ENCODE measurements at places on chromosomes 12 and 14. TPM values are rescaled to one million over a fixed set of nuclear protein-coding genes. Genes with fewer than 3 reads are reported as not detected.

DNA sequence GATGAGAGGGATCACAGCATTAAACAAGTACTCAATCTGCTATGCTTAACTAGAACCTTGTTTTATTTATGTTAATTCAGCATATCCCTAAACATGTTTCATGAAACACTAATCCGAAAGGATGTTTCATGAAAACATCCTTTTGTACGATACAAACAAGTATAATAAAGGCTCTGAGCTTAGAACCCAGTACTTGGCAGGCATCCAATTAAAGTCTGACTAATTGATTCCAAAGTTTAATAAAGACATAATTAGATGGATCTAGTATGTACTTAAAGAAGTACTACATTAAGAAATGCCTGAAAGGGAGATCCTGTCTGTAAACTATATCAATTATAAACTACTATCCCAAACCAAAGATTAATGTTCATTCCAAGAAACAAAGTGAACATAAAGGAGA is 51.8 kb downstream of the SCAF11 start:
- peak; percentile 11 for DNase-seq

- peak; percentile 35 for DNase-seq
Measured at GRCh38 chr14:100651999-100652508, 64.8 kb upstream of the BEGAIN start.

- DNase-seq = no peak
Measured at GRCh38 chr12:24483732-24484131, 465.2 kb downstream of the BCAT1 start.

DNA sequence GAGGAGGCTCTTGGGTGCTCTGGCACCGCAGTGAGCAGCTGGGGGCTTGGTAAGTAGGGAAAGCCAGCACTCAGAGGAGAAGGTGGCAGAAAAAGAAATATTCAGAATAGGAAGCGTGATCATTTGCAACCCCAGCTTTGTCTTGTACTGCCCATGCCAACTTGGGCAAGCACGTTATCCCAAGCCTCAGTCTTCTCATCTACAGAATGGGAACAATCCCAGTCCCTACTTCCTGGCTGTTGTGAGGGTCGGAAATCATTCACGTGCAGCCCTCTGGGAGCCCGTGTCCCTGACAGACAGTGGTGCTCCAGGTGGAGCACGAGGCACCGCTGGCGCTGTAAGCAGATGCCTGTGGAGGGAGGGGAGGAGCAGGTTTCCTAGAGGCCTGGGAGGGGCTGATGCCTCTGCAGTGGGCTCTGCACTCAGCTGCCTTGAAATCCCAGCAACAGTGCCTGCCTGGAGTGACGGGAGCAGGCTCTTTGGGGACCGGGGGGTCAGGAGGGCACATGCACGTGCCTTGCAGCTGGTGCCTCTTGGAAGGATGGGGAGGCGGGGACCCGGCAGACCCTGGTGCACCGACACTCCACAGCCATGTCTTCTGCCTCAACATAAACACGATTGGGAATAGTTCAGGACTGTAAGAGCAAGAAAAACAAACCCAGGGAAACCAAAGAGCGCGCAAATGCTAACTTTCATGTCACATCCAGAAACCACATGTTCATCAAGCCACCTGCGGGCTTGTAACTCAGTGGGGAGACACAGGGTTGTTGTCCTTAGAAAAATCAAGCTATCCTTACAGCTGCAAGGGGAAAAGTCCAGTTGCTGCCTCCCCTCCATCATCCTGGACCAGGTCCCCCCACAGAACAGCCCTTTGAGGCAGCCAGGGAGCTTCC is 86.5 kb upstream of the DIO3 start:
- no peak for DNase-seq

The SERPINA10 gene
- total RNA-seq = not detected

The KRT78 gene
- 0.15 TPM for total RNA-seq

- DNase-seq = peak; percentile 27
Measured at GRCh38 chr12:109783965-109784244, 49.3 kb downstream of the TRPV4 start.

The COX6A1 gene
- 2,042 TPM for total RNA-seq

The ABCC9 gene
- total RNA-seq = 0.23 TPM

DNA sequence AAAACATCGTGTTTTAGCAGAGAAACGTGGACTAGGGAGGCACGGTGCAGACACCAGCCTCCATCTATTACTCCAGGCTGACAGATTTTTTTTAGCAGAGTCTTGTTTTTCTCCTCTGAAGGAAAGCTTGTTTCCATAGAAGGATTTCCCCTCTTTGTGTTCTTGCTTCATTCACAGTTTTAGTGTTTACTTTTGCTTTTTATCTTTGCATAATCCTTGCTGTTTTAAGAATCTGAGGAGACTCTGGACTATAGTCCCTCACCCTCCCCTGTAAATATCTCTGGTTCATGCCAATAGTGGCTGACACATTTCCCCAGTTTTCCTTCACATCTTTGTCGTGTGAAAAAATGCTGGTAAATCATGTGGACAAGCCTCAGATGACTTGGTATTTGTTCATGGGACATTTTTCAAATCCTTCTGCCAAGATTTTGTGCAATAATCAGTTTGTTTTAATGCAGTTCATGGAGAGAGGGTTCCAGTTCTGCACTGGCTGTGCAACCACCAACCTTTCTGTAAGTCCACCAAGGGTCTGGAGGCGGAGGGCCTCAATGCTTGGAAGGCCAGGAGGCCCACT is 39.9 kb upstream of the TMCC3 start:
- DNase-seq = no peak

DNA sequence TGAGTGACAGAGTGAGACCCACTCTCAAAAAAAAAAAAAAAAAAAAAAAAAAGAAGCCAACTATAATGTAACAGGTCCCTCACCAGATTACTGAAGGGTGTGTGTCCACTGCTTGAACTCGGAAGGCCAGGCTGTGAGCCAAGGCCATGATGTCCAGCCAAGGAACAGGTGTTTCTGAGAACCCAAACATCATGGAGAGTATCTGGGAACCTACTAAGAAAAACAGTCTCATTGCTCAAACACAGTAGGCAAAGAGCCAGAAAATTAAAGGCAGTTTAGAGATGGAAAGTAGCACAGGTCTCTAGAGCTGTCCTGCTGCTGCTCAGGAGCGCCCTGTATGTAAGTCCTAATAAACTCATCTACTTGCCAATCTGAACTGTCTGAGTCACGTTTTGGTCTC is 12.5 kb upstream of the MAP4K5 start:
- no peak for DNase-seq

- no peak for DNase-seq
Measured at GRCh38 chr12:4228122-4228580, 45.4 kb upstream of the CCND2 start.

DNA sequence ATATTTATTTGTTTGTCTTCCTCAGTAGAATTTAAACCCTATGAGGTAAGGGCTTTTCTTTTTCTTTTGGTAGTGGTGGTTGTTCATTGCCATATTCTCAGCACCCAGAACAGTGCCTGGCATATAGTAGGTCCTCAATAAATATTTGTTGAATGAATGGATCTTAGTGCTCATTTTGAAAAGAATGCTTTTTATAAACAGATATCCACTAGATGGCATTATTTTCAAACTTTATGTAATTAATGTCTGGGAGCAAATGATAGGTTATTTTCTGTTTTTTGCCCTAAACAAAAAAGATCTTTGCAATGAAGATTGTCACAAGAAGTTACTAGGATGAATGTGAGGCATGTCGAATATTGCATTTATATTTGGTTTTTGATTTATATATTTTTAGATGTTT is 64.1 kb downstream of the RAD51B start:
- DNase-seq = peak; percentile 62

- peak; percentile 14 for DNase-seq
Measured at GRCh38 chr12:101925361-101925760, 48.0 kb downstream of the DRAM1 start.

DNA sequence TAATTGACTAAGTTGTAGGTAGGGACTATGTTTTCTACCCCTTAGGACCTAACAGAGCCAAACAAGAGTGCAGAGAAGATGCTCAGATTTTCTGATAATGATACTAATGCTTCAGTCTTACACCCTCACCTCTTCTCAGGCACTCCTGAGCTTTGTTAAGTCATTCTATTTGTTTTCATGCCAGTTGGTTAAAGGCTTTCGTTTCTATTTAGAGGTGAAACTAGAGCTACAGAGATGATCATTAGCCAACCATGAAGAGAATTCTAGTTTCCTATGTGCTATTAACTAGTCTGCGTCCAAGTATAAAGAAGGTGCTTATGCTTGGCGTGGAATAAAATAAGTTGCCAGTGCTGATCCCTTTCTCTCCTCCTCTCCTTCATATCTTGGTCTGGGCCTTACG is 34.6 kb upstream of the PYGL start:
- no peak for DNase-seq

The KRT74 gene
- total RNA-seq = not detected

GRCh38 chr12:49052451-49053208 is 8.0 kb downstream of the KMT2D start:
- no peak for DNase-seq

- no peak for DNase-seq
Measured at GRCh38 chr12:115709540-115710011, 567.9 kb downstream of the MED13L start.

DNA sequence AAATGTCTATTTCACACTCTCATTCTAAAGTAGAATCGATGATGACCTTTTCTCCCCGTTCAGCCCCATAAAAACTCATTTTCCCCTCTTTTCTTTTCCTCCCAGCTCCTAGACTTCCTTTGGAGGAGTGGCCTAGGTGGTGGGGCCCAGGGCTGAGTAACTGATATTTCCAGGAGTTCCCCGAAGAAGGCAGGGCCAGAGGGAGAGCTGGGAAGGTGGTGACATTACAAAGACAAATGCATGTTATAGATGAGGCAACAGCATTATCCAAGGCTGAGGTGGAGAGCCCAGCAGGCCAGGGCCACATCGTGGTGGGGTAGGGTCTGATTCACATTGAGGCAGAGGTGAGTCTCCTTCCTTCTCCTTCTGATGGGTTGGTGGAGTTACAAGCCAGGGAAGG is 22.2 kb upstream of the HDAC7 start:
- DNase-seq = no peak

GRCh38 chr14:34926552-34926951 is 51.4 kb upstream of the BAZ1A start:
- peak; percentile 14 for DNase-seq

Measured in PC-3 (cell line).